ENCODE measurements at places on chromosomes 5 and 9. TPM values are rescaled to one million over a fixed set of nuclear protein-coding genes. Genes with fewer than 3 reads are reported as not detected.

TYRP1 gene
- total RNA-seq, result 73.9 TPM

- peak; percentile 2 for DNase-seq
These were observed 39.1 kb downstream of the NIPBL start for GRCh38 chr5:36915653-36916052.

DNA sequence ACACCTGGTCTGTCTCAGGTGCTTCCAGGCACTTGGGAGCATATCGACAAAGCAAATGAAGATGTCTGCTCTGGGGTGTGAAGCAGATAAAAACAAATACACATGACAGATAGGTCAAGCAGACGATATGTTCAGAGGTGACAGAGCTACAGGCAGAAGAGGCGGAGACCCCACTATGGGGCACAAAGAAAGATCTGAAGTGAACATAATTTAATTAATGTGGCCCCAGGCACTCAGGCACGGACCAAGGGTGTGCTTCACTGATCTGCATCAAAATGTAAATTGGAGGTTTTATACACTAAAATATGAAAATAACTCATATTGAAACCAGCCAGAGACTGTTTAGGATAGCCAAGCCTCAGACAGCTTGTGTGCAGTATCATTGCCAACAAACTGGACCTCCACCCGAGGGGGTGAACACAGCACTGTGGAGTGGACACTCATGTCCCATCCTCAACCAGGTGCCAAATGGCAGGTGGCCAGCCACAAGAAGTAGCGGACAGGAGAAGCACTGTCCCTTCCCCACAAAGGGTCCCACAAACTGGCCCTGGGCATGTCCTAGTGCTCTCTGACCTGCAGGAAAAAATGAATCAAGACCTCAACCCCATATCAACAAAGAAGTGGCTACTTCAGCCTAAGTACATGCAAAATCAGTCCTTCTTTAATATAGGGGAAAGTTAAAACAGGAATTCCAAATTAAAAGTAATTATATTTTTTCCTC lies 29.2 kb downstream of the ROR2 start:
- DNase-seq, result no peak

GRCh38 chr5:156400231-156400986 lies 73.4 kb downstream of the SGCD start:
- peak; percentile 95 for DNase-seq

GRCh38 chr9:133004091-133004998 lies 25.9 kb downstream of the GFI1B start:
- DNase-seq, result no peak

- DNase-seq, result no peak
These were observed 49.9 kb downstream of the MVB12B start for GRCh38 chr9:126376311-126377175.

- no peak for DNase-seq
These were observed 10.1 kb downstream of the MYMK start for GRCh38 chr9:133514460-133515239.

DNA sequence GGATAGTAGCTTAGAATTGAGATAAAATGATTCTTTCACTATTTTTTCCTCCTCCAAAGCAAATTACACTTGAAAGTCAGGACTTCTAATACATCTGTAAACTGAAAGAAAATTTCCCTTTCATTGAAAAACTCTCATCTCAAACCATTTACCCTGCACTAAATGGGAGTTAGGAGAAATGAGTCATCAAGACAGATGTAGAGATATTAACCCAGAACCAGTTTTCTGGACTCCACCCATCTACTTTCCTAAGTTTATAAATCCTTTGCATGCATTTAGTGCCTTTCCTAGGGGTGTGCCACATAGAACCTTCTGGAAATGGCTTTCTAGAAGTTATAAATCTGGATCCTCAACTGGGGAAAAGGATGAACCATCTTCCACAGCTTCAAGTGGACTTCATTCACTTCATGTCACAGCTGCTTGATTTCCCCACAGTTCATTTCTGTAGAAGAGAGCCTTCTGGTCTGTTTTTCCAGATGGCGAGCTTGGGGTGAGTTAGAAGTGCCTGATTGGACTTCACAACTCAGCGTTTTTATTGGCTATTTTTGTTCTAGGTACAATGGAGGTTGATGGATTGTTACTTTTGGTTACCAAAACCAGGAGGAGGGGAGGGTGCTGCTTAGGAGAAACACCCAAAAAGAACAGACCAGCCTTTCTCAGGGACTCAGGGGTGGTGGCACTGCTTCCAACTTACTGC lies 72.5 kb upstream of the GPR151 start:
- DNase-seq, result no peak

GRCh38 chr5:18052569-18052968 lies 418.3 kb downstream of the TAF11L14 start:
- DNase-seq, result no peak

- no peak for DNase-seq
These were observed 2.6 kb downstream of the CTNNAL1 start for GRCh38 chr9:109010746-109011145.

DNA sequence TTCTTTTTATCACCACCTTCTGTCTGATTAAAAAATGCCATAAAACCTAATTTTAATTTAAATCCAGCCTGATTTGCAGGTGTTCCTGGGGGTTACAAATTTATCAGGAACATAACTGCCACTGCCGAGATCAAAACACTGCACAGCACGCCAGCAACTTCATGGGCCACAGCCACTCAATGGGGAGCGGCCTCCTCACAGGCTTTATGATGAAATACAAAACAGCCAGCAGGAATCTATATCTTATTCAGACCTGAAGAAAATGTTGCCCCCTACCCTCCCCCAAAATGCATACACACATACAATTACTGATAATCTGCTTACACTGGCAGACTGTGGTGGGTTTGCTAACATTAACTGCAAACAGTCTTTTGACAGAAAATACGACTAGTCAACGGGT lies 151.7 kb upstream of the POU5F2 start:
- no peak for DNase-seq

DNA sequence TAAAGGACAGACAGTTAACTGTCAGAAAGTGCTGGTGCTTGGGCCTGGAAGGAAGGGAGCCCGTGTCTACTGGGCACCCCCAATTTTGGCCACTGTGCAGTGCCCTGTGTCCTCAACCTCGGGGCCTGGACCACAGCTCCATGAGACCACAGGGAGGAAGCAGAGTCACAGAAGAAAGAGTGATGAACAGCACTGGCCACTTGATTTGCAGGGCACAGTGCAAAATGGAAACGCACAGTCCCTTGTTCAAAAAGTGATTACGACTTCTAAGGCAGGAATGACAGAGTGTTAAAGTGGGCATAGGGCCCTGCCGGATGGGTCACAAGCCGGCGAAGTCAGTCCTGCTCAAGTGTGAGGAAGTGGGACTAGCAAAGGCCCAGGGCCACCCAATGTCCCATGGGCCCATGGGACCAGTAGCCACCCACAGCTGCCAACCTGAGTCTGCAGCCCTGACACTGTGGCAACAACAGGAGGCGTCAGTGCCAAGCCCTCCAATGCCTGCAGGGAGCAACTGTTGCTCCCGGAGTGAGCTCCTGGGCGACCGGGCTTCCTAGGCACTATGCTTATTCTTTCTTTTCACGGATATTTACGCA lies 85.4 kb downstream of the ADAMTS2 start:
- no peak for DNase-seq

GRCh38 chr5:126682856-126683255 lies 82.1 kb downstream of the PHAX start:
- DNase-seq, result no peak

- DNase-seq, result peak; percentile 29
These were observed 1.1 kb upstream of the EPB41L4A start for GRCh38 chr5:112419986-112420864.

GRCh38 chr5:91142386-91142785 lies 240.7 kb downstream of the ARRDC3 start:
- DNase-seq, result no peak

- DNase-seq, result no peak
These were observed 459.6 kb downstream of the ACTL7B start for GRCh38 chr9:108396193-108396592.

All from skin of body (tissue), 3 donors.